ENCODE measurements at places on chromosomes 4 and X.

DNA sequence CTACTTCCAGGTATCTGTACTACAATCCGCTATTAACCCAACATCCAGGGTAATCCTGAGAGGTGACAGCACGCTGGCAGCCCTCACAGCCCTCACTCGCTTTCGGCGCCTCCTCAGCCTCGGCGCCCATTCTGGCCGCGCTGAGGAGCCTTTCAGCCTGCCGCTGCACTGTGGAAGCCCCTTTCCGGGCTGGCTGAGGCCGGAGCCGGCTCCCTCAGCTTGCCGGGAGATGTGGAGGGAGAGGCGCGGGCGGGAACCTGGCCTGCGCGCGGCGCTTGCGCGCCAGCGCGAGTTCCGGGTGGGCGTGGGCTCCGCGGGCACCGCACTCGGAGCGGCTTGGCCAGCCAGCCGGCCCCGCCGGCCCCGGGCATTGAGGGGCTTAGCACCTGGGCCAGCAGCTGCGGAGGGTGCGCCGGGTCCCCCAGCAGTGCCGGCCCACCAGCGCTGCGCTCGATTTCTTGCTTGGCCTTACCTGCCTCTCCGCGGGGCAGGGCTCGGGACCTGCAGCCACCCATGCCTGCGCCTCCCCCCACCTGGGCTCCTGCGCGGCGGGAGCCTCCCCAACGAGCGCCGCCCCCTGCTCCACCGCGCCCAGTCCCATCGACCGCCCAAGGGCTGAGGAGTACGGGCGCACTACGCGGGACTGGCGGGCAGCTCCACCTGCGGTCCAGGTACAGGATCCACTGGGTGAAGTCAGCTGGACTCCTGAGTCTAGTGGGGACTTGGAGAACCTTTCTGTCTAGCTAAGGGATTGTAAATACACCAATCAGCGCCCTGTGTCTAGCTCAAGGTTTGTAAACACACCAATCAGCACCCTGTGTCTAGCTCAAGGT, 87.3 kb downstream of the PRSS12 start:
- DNase-seq = no peak

DNA sequence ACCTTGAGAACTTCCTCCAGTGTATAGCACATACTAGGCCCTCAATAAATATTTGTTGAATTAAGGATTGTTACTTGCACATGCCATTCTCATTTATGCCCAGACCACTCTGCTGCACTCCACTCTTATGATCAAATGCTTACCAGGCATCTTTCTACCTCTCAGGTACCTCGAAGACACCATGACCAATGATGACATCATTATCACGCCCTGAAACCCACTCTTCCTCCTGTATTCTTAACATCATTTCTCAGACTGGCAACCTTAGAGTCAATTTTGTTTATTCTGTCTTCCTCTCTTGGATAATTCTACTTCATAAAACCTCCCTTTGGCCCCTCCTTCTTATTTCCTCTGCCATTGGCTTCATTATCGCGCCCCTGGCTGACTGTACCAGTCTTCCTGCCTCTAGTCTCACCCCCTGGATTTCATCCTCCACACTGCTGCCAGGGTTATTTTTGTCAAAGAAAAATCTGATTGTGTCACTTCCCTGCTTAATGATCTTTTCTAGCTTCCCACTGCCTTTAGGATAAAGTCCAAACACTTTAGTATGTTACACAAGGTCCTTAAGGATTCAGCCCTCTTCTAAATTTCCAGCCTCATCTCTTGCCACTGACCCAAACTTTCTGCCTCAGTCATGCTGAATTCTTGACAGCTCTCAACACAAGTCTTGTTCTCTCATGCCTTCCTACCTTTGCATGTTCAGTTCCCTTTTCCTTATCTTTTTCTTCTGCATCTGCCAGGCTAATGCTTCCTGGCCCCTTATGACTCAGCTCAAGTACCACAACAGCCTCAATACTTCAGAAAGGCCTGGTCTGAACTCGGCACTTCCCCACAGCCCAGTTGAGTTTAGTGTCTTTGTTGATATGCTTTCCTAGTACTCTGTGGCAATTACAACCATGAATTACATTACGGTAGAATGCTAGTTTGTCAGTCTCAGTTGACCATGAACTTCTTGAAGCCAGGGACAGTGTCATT, 45.8 kb downstream of the HDAC8 start:
- no peak for DNase-seq

DNA sequence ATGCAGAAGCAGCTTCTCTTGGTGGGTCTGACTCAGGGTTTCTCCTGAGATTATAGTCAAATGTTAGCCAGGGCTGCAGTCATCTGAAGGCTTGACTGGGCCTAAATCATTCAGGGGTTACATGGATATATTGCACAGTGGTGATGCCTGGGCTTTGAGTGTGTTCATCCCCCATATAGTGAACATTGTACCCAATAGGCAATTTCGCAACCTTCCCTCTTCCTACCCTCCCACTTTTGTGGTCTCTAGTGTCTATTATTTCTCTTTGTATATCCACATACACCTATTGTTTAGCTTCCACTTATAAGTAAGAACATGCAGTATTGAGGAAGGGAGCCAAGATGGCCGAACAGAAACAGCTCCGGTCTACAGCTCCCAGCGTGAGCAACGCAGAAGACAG, 90.3 kb upstream of the CAMK2D start:
- no peak for DNase-seq

- no peak for DNase-seq
These were observed 9.8 kb downstream of the DGKQ start for GRCh38 chr4:963276-964225.

DNA sequence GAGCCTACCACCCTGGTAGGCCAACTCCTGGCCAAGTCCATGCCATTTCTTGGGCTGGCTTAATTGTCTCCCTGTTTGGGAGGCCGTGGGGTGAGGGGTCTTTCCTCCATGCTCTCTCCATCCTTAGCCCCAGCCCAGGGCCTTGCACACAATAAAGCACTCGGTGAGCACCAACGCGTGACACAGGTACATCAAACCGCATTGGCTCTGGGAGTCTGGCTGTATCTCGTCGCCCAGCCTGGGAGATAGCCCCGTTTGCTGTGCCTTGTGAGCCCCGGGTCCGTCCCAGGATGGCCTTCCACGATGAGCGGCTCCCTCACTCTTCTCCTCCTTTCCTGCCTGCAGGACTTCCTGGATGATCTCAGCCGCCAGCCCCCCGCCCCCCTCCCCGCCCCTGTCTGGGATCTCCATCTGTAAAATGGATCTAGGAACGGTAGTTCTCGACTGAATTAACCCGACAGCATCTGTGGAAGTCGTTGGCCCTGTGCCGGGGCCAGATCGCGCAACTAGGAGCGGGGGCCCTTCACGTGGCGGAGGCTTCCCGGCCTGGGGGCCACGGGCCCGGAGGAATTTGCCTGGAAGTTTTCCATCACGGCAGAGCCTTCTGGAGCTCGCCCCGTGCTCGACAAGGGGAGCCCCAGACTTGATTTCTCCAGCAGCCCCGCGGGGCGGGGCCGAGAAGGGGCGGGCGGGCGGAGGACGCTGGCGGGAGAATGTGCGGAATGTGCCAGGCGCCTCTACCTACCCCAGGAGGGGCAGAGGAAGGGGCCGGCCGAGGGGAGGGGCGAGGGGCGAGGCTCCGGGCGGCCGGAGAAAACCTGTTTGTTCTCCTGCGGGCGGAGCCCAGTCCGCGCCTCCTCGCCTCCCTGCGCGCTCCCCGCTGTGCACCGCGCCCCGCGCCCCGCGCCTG, at the start of gene ZNF185:
Gene ZNF185 (plus strand): TSS at position 846 of the 910 bp plus-strand sequence. CDS start 16,423 bp downstream, outside the sequence.
- DNase-seq = no peak

DNA sequence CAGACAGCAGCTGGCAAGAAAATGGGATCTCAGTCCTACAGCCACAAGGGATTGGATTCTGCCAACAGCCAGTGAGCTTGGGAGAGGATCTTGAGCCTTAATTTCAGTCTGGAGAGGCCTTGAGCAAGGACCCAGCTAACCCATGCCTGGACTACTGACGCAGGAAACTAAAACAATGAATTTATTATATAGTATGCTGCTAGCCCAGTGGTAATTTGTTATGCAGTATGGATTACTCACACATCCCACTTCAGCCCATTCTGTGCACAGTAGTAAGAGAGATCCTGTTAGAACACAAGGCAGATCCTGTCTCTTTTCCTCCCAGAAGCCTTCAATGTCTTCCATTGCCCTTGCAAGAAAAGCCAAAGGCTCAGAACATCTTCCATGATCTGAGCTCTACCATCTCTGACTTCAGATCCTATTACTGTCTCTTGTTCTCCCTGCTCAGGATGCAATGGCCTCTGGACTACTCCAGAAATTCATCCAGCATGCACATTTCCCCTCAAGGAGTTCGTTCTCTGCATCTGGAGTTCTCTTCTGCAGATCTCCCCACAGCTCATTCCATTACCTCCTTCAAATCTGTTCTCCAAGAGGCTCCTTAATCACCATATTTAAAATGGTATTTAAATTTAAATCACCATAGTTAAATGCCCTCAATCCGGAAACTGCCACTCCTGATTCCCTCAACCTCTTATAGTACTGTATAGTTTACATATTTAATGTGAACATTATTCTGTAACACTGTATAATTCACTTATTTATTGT, 27.6 kb downstream of the SMIM20 start:
- DNase-seq = no peak

GRCh38 chr4:13527981-13528820, 16.1 kb downstream of the NKX3-2 start:
- no peak for DNase-seq

DNA sequence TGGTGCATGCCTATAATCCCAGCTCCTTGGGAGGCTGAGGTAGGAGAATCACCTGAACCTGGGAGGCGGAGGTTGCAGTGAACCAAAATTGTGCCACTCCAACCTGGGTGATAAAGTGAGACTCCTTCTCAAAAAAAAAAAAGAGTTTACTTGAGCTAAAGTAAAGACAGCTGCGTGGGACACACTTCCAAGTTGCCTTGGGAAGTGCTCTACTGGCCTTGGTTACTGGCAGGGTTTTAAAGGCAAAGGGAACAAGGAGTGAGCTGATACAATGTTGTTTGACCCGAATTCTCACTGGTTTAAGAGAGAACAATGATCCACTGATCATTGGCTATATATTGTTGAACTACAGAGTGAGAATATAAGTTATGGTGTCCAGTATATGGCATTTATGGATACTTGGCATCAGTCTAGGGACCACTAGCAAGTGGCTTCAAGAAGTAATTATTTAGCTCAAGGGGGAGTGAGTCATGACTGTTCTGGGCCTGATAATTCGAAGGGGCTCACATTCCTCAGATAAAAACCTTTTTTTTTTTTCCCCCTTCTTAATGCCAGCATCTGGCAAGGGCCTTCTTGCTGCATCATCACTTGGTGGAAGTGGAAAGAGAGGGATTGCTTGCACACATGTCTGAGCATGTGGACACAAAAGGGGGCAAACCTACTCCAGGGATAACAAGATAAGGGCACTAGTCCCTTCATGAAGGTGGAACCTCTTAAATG, 32.3 kb downstream of the GRK4 start:
- no peak for DNase-seq

DNA sequence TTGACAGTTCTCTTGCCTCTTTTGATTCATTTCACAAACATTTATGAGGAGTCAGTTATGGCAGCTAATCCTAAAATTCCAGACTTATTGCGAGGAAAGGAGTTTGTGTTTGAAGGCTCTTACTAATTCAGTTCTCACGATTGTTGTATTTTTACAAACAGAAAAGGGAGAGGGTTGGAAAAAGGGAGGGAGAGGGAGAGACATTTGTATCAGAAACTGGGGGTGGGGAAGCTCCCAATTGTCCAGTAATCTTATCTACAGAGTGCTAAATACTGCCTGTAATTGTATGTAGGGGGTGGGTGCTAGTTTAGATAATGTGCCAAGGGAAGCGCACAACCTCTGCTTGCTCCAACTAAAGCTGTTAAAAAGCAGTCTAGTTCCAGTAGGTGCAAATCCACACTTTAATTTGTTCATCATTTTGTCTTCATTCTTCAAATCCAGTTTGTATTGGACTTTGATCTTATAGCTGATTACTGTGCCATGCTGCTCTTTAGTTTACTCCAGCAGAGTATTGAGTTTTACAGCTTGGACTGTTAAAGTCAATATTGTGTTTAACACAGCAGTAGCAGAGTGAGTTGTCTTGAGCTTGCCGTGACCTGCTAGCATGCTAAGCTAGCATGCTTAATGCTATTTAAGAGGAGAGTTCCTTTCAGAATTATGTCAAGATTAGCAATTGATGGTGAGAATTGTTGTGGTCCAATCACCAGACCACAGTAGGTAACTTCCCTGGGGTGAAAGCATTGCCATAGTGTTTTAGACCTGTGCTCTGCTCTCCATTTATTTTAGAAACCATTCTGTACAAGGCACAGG, 13.9 kb downstream of the FNIP2 start:
- DNase-seq = no peak

DNA sequence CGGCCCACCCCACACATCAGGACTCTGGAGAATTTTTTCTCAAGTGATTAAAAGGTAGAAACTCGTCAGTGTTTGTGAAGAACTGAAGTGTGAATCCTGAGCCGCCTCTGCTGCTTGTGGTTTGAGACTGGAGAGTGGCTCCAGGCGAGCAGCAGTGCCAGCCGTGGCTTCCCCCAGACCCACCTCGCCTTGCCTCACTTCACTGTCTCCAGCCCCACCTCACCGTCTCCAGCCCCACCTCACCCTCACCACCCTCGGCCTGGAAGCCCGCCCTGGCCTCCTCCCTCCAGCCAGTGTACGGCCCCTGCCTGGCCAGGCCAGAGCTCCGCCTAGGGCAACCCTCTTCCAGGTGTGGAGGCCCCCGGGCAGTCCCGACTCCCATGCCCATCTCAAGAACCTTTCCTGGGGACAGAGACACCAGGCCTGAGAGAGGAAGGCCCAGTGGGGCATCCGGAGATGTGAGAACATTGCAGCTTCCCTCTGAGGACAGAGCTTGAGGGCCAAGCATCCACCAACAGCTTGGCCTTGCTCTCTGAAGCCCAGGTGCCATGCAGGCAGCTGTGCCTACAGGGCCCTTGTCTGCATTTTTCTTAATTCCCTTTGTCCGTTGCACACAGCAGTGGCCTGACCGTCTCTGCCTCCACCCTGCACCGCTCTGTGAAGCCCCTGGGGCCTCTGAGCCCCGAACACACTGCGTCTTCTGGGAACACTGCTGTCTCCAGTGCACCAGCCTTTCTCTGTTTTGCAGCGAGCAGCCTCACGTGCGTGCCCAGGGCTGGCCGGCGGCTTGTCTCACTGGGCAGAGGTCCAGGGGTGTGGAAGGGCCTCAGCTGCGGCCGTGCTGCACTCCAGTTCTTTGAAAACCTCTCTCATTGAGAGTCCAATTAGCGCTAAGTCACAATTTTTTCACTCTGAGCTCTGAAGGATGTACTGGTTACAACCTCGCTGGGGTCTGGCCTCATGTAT, 13.8 kb downstream of the SH3BP2 start:
- no peak for DNase-seq

DNA sequence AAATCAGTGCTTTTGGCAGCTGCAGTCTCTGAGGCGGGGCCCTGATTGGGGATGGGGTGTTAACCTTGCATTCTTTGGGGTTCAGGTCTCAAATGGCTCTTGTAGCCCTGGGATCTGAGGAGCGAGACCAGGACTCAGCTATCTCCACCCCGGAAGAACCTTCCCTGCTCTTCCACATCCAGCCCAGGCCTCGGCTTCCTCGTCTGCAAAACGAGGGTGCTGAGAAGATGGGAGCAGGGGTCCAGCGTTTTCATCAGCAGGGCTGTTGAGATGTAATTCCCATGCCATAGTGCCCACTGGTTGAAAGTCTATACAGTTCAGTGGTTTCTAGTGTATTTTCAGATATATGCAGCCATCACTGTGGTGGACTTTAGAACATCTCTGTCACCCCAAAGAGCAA, 34.6 kb upstream of the WFS1 start:
- DNase-seq = no peak
